ENCODE measurements at places on chromosomes 7 and 10. TPM values are rescaled to one million over a fixed set of nuclear protein-coding genes. Genes with fewer than 3 reads are reported as not detected.

The POLR2J2 gene
- total RNA-seq, result 0.89 TPM

The CADPS2 gene
- not detected for total RNA-seq

The NPC1L1 gene
- total RNA-seq, result 0.06 TPM

The STEAP2 gene
- total RNA-seq, result 4.2 TPM

The TSPAN12 gene
- total RNA-seq, result 0.52 TPM

The EIF3A gene
- 153 TPM for total RNA-seq

The IQUB gene
- not detected for total RNA-seq

The SORCS3 gene
- not detected for total RNA-seq

The PLAC9 gene
- not detected for total RNA-seq

The DEPP1 gene
- total RNA-seq, result 1.4 TPM

Data from A549 treated with ZK216348 at 1 μM for 4 hours (cell line).